Cardiac muscle cell (in vitro differentiated cells and primary cell): ENCODE measurements at places on chromosomes 12 and 14. TPM values are rescaled to one million over a fixed set of nuclear protein-coding genes. Genes with fewer than 3 reads are reported as not detected.
A peak's percentile ranks its signal among the peaks of the same experiment; 100 is the strongest.

The TMEM233 gene
- total RNA-seq = 0.06 and 0.07 TPM in 2 replicates

The DHRS2 gene
- 1.0 TPM in 1 of 2 replicates, not detected in the other for total RNA-seq

The CIT gene
- total RNA-seq = 3.9 and 30.3 TPM in 2 replicates

DNA sequence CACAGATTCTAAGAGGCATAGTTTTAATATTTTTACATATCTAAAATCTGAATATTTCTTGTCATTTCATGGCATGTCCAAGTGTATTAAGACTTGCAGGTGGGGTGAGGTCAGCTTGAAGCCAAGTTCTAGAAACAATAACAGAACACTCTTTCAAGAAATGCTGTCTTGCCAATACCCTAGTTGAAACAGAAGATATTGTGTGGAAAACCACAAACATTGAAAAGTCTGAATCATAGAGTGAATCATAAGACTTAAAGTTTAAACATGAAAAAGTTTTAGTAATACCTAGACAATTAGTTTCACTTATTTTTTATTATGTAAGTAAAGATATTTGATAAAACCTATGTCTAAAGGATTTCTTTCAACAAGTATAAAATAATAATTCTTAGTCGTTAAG is 191.5 kb upstream of the CAND1 start:
- DNase-seq = no peak
- H3K27me3 ChIP-seq = peaks cover 64% of the 10 kb centered on the region

DNA sequence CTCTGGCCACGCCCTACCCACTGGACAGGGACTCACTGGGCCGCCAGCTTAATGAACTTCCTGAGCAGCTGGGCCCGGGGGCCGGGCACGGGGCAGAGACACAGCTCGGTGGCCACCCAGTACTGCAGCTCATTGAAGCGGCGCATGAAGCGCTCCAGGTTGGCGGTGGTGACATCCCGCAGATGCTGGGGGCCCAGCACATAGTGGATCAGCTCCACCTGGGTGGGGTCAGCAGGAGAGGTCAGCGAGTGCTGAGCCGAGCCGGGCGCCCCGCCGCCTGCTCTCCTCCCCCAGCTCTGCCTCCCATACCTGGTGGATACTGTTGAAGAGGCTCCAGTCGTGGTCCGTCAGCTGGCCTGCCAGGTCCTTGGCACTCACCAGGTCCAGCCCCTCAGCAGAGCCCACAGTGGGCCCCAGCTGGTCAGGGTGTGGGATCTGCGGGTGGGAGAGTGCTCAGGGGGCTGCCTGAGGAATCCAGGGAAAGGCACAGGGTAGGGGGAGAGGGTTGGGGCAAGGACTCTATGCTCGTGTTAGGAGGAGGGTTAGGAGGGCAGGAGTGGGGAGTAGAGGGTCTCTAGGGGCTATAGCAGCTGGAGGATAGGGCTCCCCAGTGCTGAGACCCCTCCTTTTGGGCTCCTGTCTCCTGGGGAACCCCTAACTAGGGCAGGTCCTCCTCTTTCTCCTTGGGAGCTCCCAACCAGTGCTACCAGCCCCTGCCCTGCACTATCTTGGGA is 15.5 kb upstream of the ENDOU start:
- H3K4me1 ChIP-seq = peaks cover 19% of the 10 kb centered on the region
- no peaks in the 10 kb centered on the region for H3K27me3 ChIP-seq
- no peak overlapping the region for H3K4me3 ChIP-seq
- DNase-seq = no peak

DNA sequence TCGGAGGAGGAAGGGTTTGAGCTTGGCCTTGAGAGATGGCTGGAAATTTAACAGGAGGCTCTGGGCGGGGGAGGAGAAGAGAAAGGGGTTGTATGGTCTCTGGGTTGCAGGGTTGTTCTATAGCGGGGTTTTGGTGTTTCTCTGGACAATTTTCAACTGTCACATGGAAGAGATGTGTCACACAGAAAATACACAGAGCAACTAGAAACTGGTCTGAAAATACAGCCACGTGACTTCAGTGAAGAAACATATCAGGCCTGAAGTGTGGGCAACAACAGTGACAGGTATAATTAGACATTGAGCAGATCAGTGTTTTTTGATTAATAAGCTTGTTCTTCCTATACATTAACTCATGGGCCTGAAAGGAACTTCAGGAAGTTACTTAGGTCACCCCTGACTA is 205.3 kb upstream of the HMGA2 start:
- H3K4me3 ChIP-seq = no peak overlapping the region
- H3K27ac ChIP-seq = peak overlapping the region; percentile 68
- peaks cover 27% of the 10 kb centered on the region for H3K4me1 ChIP-seq
- no peaks in the 10 kb centered on the region for H3K36me3 ChIP-seq
- no peaks in the 10 kb centered on the region for H3K27me3 ChIP-seq
- DNase-seq = no peak

GRCh38 chr12:118059341-118060191 is 1.4 kb downstream of the WSB2 start:
- peaks cover 15% of the 10 kb centered on the region for H3K4me1 ChIP-seq
- peak; percentile 8 for DNase-seq
- H3K27me3 ChIP-seq = no peaks in the 10 kb centered on the region
- no peaks in the 10 kb centered on the region for H3K36me3 ChIP-seq

DNA sequence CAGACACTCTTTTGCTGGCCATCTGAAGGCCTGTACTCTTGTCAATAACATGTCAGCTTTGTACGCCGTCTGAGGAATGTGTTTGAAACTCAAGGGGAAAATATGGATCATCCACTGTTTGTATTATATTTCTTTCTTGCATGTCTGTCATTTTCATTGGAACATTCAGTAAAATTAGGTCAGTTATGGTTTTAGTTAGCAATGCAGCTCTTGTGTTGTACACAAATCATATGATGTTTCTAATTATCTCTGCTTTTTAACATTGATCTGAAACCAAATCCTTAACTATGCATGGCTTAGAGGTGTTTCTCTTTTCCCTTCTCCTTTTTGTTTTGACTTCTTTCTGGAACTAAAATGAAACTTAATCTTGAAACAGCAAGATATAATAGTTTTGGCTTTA is 333.6 kb upstream of the PRICKLE1 start:
- DNase-seq = no peak
- no peaks in the 10 kb centered on the region for H3K27me3 ChIP-seq
- no peak overlapping the region for H3K4me3 ChIP-seq
- no peaks in the 10 kb centered on the region for H3K36me3 ChIP-seq
- H3K27ac ChIP-seq = peak overlapping the region; percentile 72

- peaks cover 3% of the 10 kb centered on the region for H3K27me3 ChIP-seq
- no peak overlapping the region for H3K27ac ChIP-seq
- H3K36me3 ChIP-seq = no peaks in the 10 kb centered on the region
- H3K4me1 ChIP-seq = peaks cover 7% of the 10 kb centered on the region
- H3K4me3 ChIP-seq = no peak overlapping the region
Measured at GRCh38 chr14:50383618-50384225, 13.0 kb downstream of the CDKL1 start.

DNA sequence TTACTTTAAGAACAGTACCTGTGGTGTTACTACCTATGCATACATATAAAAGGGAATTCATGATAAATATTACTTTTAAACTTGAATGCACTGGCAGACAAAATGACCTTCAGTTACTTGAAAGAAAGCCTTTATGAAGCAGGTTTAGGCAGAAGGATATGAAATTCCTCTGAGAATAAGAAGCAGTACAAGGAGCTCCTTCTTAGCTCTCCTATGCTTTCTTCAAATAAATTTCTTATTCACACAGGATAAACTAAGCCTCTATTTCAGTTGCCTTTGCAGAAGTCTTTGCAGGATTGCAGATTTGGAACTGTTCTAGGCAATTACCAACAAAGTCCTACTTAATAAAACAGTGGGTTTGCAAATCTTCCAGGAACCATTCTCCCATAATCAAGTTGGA is 1.0 kb downstream of the EPYC start:
- no peaks in the 10 kb centered on the region for H3K4me1 ChIP-seq
- DNase-seq = no peak
- no peak overlapping the region for H3K27ac ChIP-seq
- no peaks in the 10 kb centered on the region for H3K27me3 ChIP-seq

GRCh38 chr12:120314220-120314619 is 12.1 kb downstream of the SIRT4 start:
- peak; percentile 7 for DNase-seq
- peaks cover 8% of the 10 kb centered on the region for H3K4me1 ChIP-seq
- H3K36me3 ChIP-seq = no peaks in the 10 kb centered on the region
- no peak overlapping the region for H3K4me3 ChIP-seq
- no peaks in the 10 kb centered on the region for H3K27me3 ChIP-seq
